ENCODE measurements at places on chromosomes 12 and 14. TPM values are rescaled to one million over a fixed set of nuclear protein-coding genes. Genes with fewer than 3 reads are reported as not detected.
A peak's percentile ranks its signal among the peaks of the same experiment; 100 is the strongest.

- peak; percentile 35 for DNase-seq
Observed at GRCh38 chr12:7959701-7960121, 23.7 kb upstream of the SLC2A3 start.

DNA sequence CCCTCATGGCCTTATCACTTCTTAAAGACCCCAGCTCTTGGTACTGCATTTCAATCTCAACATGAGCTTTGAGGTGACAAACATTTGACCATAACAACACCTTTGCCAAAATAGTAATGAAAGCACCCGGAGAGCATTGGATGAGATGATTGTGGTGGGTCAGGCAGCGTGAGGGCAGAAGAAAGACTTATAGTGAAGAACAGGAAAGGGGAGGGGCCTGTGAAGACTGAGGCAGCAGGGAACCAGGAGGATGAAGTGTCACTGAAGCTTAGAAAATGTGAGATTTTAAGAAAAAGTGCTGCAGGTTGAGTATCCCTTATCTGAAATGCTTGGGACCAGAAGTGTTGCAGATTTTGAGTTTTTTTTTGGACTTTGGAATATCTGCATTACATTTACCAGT lies 86.3 kb downstream of the EMP1 start:
- DNase-seq: no peak

Gene LRCOL1
- not detected for total RNA-seq

- no peak for DNase-seq
Observed at GRCh38 chr14:72651081-72651480, 242.8 kb downstream of the DPF3 start.

GRCh38 chr12:95774311-95775045 lies 16.1 kb downstream of the NTN4 start:
- no peak for DNase-seq

DNA sequence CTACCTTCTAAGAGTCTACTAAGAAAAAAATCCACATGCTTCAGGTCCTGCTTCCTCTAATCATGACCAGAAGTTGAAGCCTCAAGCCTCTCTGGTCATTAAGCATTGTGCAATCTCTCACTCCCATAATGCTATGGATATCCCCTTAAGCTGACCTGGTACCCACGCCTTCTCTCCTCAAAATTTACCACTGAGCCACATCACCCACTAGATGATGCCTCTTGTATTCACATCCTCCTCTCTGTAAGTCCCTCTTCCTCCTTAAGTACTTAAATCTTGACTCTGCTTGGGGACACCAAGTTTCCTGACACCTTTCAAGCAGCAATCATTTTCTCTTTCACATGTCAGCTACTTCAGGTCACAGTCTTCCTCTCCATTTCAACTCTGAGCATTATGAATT lies 9.8 kb downstream of the GALNT4 start:
- DNase-seq: no peak

DNA sequence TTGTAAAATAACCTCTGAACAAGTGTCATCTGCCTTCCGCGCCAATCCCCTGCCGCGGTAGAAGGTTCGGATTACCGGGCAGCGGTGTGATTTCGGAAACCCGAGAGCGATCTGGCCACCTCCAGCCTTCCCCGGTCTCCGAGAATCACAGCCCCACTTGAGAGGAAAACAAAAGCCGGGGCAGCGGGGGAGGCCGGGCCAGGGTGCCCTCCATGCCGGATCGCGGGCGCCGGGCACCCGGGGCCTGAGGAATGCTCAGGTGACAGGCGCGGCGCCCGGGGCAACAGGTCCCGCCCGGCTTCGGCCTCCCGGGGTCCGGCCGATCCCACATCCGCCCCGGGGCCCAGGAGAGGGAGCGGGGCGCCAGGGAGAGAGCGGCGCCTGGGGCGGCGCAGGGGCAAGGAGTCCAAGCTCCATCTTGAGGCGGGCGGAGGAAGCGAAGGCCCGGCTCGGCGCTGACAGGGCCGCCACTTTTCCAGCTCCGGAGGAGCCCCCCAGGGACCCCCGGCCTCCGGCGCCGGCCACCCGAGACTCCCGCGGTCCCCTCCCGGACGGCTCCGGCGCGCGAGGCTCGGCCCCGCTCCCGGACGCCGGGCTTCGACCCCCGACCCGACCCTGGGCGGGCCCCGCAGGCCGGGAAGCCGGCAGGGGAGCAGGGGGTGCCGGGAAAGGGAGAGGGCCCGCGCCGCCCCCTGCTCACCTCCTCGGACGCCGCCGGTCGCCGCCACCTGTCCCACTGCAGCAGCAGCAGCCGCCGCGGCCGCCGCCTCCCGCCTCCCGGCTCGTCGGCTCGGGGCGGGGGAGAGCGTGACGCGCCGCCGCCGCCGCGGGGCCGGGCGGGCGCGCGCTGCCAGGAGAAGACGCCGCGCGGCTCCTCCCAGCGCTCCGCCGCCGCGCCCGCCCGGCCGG lies at the start of gene CLIP1:
Gene CLIP1 (minus strand): TSS at position 849 of the 909 bp plus-strand sequence. CDS start 42,217 bp downstream, outside the sequence.
- peak; percentile 63 for DNase-seq

DNA sequence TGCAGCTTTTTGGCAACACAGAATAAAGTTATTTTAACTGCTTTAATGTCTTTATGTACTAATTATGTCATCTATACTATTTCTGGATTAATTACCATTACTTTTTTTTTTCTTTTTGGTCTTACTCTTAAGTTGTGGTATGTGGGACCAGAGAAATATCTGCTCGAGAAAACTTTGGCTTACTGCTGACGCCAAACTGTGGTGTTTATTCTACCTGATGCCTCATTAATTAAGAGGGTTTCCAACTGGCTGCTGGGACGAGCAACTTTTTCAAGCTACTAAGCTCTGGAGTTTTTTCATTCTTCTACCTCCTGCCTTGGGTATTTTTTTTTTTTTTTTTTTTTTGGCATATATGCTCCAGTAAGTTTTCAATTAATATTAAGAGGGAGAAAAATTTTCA lies 1257.5 kb downstream of the FSCB start:
- no peak for DNase-seq

DNA sequence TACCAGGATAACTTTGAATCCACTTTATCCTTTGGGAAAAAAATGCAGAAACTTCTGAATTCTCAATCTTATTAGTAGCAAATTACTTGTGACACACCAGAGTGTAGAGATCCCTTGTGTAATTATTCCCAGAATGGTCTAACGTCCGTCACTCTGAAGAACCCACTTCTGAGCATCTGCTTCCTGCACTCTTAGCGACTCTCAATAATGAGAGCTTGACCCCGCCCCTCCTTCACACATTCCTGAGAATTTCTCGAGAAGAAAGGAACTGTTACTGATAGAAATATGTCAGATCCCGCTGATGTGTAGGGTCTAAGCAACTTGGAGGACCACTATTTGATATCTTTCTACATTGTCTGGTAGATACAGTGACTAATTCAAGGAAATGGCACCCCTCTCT lies 218.3 kb upstream of the PDZRN4 start:
- DNase-seq: no peak

Gene KLHL33
- total RNA-seq: 0.27 TPM

- no peak for DNase-seq
Observed at GRCh38 chr14:101763941-101764709, 2.6 kb downstream of the PPP2R5C start.

Gene FAM161B
- total RNA-seq: 6.8 TPM

DNA sequence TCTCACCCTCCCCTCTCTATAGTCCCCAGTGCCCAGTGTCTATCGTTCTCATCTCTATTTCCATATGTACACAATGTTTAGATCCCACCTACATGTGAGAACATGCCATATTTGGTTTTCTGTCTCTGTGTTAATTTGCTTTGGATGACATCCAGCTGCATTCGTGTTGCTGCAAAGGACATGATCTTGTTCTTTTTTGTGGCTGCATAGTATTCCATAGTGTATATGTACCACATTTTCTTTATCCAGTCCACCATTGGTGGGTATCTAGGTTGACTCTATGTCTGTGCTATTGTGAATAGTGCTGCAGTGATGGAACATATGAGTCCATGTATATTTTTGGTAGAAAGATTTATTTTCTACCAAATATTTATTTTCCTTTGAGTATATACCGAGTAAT lies 45.7 kb downstream of the ACSS3 start:
- DNase-seq: no peak

GRCh38 chr14:36001936-36002335 lies 174.6 kb downstream of the PTCSC3 start:
- DNase-seq: no peak

DNA sequence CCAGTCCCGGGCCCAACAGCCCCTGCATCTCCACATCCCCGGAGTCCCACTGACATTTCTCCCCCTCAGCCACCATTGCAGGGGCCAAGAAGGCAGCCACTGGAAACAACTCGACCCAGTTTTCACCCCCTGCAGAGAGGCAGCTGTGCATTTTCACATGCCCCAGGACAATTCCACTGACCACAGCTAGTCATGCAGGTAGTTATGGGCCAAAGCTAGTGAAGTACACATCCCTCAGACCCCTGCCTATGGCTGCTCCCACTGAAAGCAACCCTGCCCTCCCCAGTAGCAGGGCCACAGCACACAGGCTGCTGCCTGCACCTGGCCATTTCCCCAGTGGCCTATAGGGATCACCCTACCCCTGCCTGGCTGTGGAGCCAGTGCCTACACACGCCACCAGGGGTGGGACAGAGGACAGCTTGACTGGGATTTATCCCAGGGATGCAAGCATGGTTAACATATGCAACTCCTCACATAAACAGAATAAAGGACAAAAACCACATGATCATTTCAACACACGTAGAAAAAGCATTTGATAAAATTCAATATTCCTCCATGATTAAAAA lies 154.0 kb downstream of the NDUFA12 start:
- DNase-seq: no peak

Gene SCN8A
- total RNA-seq: 3.6 TPM

DNA sequence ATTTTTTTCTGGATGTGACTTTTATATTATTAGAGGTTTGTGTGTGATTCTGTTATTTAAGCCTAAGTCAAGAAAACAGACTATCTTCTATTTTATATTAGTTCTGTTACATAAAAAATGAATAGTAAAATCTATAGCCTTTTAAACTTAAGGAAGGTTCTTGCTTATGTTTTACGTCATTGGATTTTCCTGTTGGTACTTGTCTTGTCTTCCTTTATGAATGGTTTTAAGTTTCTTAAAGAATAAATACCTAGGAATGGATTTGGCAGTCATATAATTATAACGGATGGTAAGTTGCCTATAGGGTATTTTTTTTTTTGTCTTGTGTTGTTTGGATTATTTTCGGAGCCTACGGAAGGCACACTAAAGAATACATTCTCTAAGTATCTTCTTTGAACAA lies 161.8 kb upstream of the PTPRQ start:
- no peak for DNase-seq

DNA sequence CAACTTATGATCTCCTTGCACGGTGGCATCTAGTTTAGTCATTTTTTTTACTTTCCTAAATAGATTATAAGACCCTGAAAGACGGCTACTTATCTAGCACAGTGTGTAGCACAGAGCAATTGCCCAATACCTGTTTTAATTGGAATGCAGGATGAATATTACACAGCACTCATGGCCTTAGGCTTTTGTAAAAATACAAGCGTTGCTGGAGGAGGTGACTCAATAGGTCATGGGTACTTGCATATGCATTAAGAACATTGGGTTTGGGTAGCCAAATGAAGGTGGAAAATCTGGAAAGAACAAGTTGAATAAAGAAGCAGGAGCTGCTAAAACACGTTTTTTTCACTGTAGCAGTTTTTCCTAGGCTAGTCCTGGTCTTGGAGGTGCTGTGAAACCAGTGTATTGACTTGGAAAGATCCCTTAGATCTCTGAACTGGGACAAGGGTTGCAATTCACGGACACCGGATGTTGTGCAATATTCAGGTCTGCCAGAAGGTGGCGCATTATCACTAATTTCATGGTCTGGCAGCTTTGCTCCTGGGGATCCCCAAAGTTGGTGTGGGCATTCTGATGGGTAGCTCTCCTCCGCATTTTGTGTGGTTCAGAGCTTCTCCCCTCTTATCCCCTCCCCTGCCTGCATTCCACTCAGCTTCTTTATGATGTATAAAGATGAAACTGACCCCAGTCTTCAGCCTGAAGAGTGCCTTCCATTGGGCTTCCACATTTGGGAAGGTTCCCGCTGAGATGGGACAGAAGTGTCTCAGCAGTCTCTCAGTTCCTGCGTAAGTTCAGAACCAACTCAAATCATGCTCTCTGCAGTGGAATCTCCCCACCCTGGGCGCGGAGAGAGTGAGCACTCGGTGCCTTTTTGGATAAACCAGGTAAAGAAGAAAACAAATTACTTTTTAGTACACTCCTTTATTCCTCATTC lies 278.3 kb downstream of the NRXN3 start:
- DNase-seq: peak; percentile 71

DNA sequence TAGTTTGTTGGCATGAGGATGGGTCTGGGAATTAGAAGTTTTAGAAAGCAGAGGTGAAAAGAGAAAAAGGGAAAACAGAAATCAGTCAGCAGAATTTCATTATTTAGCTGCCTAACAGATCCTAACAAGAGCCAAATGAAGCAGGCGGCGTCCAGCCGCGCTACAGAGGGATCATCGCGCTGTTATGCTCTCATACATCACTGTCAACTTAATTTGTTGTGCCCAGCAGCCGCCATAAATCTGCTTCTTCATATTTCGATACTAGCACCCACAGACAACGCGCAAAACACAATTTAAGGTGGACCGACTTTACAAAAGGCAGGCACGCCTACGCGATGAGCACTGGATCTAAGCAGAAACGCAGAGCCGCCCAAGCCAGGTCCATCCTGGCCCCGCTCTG lies 66.7 kb downstream of the SETD3 start:
- DNase-seq: no peak

Gene OTUB2
- total RNA-seq: 1.4 TPM

Gene OR6C70
- total RNA-seq: not detected

Measured in mucosa of descending colon (tissue), 3 donors.